Thymus (tissue), 14 donors: ENCODE measurements at places on chromosomes 2 and 18. TPM values are rescaled to one million over a fixed set of nuclear protein-coding genes. Genes with fewer than 3 reads are reported as not detected.

The SP9 gene
- not detected for total RNA-seq

GRCh38 chr18:8041526-8042111 lies 474.5 kb downstream of the PTPRM start:
- no peak for DNase-seq
- H3K36me3 ChIP-seq = no peaks in the 10 kb centered on the region
- no peaks in the 10 kb centered on the region for H3K4me1 ChIP-seq

GRCh38 chr2:237616734-237617586 lies 10.4 kb upstream of the LRRFIP1 start:
- no peaks in the 10 kb centered on the region for H3K27me3 ChIP-seq
- H3K27ac ChIP-seq = peak overlapping the region; percentile 25
- peaks cover 9% of the 10 kb centered on the region for H3K4me1 ChIP-seq
- no peak for DNase-seq

DNA sequence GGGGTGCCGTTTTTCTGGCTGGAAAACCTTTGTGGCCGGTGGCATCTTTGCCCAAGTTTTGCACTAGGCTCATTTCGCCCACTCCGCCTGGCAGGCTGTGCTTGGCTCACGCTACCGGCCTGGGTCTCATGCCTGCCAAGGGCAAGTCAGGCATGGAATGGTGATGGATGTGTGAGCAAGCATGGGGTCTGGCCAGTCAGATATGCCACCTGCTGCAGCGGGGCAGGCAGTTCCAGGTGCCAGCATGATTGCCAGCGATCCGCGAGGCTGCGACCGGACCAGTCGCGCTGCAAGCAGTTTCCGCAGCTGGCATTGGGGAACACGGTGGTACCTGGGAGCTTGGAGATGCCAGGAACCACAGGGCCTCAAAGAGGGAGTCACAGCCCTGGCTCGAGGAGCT lies 40.6 kb downstream of the TAF1B start:
- no peak overlapping the region for H3K4me3 ChIP-seq
- H3K4me1 ChIP-seq = no peaks in the 10 kb centered on the region
- DNase-seq = no peak
- no peak overlapping the region for H3K27ac ChIP-seq
- no peaks in the 10 kb centered on the region for H3K27me3 ChIP-seq

DNA sequence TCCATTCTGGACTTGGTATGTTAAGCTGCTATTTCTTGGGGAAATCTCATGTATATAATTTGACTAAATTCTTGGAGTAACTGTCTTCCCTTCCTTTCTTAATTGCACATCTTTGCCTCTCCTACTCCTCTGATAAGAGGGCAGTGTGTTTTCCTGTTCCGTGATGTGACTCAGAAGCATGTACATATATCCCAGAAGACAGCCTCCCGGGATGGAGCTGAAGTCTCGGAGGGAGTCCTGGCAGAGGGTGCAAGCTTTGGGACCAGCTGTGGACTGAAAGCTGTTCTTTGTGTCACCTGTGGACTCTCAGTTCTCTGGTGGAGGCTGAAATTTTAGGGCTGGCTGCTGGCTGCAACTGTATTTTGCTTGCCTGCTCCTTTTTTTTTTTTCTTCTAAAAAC lies 54.7 kb upstream of the MGAT5 start:
- no peaks in the 10 kb centered on the region for H3K36me3 ChIP-seq
- H3K27me3 ChIP-seq = no peaks in the 10 kb centered on the region
- H3K4me1 ChIP-seq = peaks cover 13% of the 10 kb centered on the region
- H3K27ac ChIP-seq = no peak overlapping the region

- H3K4me3 ChIP-seq = no peak overlapping the region
- no peak for DNase-seq
- H3K4me1 ChIP-seq = peaks cover 2% of the 10 kb centered on the region
- no peaks in the 10 kb centered on the region for H3K36me3 ChIP-seq
- H3K27me3 ChIP-seq = peaks cover 2% of the 10 kb centered on the region
Measured at GRCh38 chr2:109185338-109185737, 56.3 kb downstream of the SH3RF3 start.

GRCh38 chr2:208820014-208820688 lies 413.6 kb downstream of the PTH2R start:
- H3K4me1 ChIP-seq = no peaks in the 10 kb centered on the region
- H3K27ac ChIP-seq = no peak overlapping the region
- H3K36me3 ChIP-seq = no peaks in the 10 kb centered on the region
- no peak for DNase-seq

The CYRIA gene
- total RNA-seq = 4.0 TPM

DNA sequence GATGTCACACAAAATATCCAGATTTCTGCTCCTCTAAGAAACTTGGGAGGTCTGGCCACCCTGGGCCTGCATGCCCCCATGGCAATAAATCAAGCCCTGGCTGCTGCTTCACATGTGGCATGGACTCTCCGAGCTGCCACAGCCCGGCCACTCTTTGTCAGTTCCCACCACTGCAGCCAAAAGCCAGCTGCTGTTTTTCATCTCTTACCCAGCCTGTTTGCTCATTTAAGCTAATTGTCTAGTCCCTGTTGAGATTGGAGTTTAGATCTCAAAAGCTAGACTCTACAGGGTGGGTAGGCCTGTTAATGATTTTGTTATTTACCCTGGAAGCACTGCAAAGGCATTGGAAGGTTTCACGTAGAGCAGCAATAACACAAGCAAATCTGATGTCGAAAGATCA lies 20.9 kb upstream of the ANXA4 start:
- no peaks in the 10 kb centered on the region for H3K36me3 ChIP-seq
- DNase-seq = no peak
- no peak overlapping the region for H3K4me3 ChIP-seq
- no peak overlapping the region for H3K27ac ChIP-seq
- H3K4me1 ChIP-seq = peaks cover 12% of the 10 kb centered on the region

- no peaks in the 10 kb centered on the region for H3K36me3 ChIP-seq
- DNase-seq = no peak
- H3K4me1 ChIP-seq = no peaks in the 10 kb centered on the region
Measured at GRCh38 chr2:142031656-142032055, 99.2 kb downstream of the LRP1B start.

The HOXD8 gene
- total RNA-seq = 1.5 TPM

GRCh38 chr2:218880102-218880858 lies at the start of gene WNT10A:
TSS of gene WNT10A (plus strand) at chr2:218880852. CDS start at chr2:218880996, 144 bp downstream.
- no peak within 1 kb of the TSS for H3K27ac ChIP-seq
- H3K4me3 ChIP-seq = peak within 1 kb of the TSS; percentile 40
- H3K36me3 ChIP-seq = no peaks in the 10 kb centered on the region
- peaks cover 98% of the 10 kb centered on the region for H3K27me3 ChIP-seq
- peaks cover 10% of the 10 kb centered on the region for H3K4me1 ChIP-seq
- DNase-seq = peak; percentile 36

DNA sequence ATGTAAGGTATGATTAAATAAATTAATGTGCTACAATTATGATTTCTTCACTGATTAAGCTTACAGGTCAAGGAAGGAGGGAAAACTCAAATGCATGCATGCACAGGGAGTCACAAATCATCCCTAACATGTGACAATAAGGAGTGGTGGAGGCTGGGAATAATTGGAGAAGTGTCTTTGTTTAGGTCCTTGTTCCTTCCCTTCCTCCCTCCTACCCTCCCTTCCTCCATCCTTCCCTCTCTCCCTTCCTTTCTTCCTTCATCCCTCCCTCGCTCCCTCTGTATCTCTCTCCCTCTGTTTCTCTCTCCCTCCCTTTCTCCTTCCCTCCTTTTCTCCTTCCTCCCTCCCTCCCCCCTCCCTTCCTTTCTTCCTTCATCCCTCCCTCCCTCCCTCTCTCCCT lies 337.1 kb downstream of the CTNNA2 start:
- no peak overlapping the region for H3K4me3 ChIP-seq
- no peaks in the 10 kb centered on the region for H3K36me3 ChIP-seq
- H3K27ac ChIP-seq = no peak overlapping the region
- no peaks in the 10 kb centered on the region for H3K27me3 ChIP-seq

DNA sequence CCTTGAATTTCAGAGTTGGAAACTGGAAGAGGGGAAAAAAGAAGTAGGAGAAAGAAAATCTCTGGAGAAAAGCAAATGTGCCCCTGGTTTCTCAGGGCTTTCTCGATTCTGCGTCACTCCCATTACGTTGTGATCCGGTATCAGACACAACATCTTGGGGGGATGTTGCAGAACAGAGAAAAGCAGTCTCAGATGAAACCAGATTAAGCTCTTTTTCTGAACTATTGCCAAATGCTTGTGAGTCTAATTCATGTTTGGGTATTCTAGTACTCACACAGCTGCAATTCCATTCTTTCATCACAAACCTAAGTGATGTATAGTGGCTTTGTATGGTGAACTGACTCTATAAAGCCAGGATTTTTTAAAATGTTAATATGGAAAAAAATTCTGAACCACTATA lies 233.2 kb downstream of the TCF4 start:
- no peak for DNase-seq
- H3K4me3 ChIP-seq = no peak overlapping the region
- peaks cover 2% of the 10 kb centered on the region for H3K4me1 ChIP-seq
- H3K27me3 ChIP-seq = no peaks in the 10 kb centered on the region

DNA sequence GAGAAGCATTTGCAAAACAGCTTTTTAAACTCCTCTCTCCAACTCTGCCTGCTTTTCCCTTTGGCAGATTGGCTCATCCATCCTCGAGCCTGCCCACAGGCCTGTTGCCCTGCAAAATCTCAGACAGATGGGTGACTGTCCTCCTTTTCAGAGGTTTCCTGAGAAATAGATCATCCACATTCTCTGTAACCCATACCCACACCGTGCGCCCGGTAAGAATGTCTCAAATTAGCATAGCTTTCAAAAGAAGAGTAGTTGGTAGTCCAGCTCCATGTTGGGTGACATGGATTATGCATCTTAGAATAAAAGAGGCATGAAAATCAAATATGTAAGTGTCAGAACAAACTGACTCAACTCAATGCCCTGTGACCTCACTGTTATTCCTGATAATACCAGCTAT lies 457.9 kb downstream of the TSN start:
- H3K4me3 ChIP-seq = no peak overlapping the region
- no peaks in the 10 kb centered on the region for H3K36me3 ChIP-seq
- DNase-seq = no peak
- no peak overlapping the region for H3K27ac ChIP-seq

DNA sequence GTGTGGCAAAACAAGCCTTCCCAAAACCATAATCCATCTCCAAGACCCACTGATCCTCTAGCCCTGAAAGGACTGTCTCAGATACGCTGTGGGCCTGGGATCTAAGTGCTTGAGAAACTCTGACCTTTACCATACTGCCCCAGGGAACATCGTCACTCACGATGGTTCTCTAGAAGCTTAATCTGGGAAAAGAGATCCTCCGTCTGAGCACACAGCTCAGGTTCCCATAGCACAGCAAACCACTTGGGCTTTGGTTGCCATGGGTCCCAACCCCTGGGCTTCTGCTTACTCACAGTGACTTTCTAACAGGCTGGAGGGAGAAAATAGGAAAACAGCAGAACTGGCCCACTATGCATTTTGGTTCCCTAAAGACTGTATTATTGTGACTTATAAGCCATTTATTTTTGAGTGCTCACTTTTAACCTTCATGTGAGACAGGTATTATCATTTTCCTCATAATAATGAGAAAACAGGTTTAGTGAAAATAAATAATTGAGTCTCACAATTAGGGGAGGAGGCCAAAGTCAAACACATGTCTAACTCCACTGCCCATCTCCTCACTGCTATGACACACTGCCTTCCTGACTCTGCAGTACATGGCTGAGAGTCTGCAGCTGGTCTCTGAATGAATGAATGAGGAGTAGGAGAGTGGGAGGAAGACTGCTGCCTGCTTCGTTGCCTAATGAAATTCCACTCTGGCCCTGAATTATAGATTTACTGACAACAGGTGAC lies 46.7 kb downstream of the REEP1 start:
- no peaks in the 10 kb centered on the region for H3K27me3 ChIP-seq
- H3K27ac ChIP-seq = no peak overlapping the region
- DNase-seq = no peak
- no peaks in the 10 kb centered on the region for H3K4me1 ChIP-seq
- no peak overlapping the region for H3K4me3 ChIP-seq

The GPR35 gene
- 5.9 TPM for total RNA-seq

The GKN2 gene
- total RNA-seq = 0.24 TPM

- no peak overlapping the region for H3K27ac ChIP-seq
- no peaks in the 10 kb centered on the region for H3K27me3 ChIP-seq
- H3K4me1 ChIP-seq = no peaks in the 10 kb centered on the region
- H3K4me3 ChIP-seq = peak overlapping the region; percentile 57
- no peaks in the 10 kb centered on the region for H3K36me3 ChIP-seq
Measured at GRCh38 chr18:46946656-46947282, 29.4 kb downstream of the KATNAL2 start.

The SH3RF3 gene
- 3.2 TPM for total RNA-seq

The IL36G gene
- total RNA-seq = 0.24 TPM

DNA sequence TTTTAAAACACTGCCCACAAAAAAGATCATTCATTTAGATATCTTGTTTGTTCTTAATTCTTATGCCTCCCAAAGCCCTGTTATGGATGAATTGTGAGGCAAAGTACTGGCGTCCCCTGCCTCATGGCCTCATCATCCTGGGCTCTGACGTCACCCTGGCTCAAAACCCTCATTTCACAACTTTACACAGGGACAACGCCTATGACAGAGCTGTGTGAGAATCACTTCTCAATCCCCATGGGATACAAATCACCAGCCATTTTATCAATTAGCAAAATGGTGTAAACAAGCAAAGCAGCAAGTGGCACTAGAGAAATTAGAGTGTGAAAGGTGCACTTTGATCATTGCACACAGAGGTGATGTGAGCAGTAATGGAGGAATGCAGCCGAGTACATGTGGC lies 16.6 kb downstream of the FHOD3 start:
- no peak overlapping the region for H3K4me3 ChIP-seq
- no peak for DNase-seq
- no peaks in the 10 kb centered on the region for H3K27me3 ChIP-seq
- H3K36me3 ChIP-seq = no peaks in the 10 kb centered on the region
- no peaks in the 10 kb centered on the region for H3K4me1 ChIP-seq

DNA sequence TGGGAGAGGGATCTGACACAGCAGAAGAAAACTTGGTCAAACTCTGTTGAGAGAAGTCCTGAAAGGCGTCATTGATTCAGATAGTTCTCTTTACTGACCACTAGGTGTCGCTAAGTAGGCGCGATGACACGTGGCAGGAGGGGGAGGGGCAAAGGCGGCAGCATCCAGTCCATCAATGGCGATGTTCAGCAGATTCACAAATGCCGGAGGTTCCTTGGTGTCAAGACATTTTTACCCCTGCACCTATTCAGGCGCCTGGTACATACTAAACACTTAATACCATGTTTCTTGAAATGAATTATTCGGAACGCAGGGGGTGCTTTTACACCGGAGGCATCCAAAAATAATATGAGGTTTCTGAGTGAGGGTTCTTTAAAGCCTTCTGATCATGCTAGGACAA lies 3.0 kb upstream of the PLEK start:
- no peak overlapping the region for H3K27ac ChIP-seq
- H3K27me3 ChIP-seq = no peaks in the 10 kb centered on the region
- DNase-seq = peak; percentile 50
- H3K4me3 ChIP-seq = no peak overlapping the region
- H3K36me3 ChIP-seq = no peaks in the 10 kb centered on the region
- no peaks in the 10 kb centered on the region for H3K4me1 ChIP-seq

- H3K4me1 ChIP-seq = no peaks in the 10 kb centered on the region
- H3K36me3 ChIP-seq = no peaks in the 10 kb centered on the region
- H3K27ac ChIP-seq = no peak overlapping the region
- no peak for DNase-seq
Measured at GRCh38 chr2:72108121-72108520, 39.5 kb downstream of the CYP26B1 start.

The POU3F3 gene
- total RNA-seq = 0.14 TPM

The FBXO48 gene
- total RNA-seq = 0.66 TPM

- no peaks in the 10 kb centered on the region for H3K4me1 ChIP-seq
- peaks cover 26% of the 10 kb centered on the region for H3K27me3 ChIP-seq
Measured at GRCh38 chr2:70919672-70920366, 15.9 kb upstream of the ATP6V1B1 start.
